ENCODE measurements at places on chromosomes 5 and 9.
A peak's percentile ranks its signal among the peaks of the same experiment; 100 is the strongest.

DNA sequence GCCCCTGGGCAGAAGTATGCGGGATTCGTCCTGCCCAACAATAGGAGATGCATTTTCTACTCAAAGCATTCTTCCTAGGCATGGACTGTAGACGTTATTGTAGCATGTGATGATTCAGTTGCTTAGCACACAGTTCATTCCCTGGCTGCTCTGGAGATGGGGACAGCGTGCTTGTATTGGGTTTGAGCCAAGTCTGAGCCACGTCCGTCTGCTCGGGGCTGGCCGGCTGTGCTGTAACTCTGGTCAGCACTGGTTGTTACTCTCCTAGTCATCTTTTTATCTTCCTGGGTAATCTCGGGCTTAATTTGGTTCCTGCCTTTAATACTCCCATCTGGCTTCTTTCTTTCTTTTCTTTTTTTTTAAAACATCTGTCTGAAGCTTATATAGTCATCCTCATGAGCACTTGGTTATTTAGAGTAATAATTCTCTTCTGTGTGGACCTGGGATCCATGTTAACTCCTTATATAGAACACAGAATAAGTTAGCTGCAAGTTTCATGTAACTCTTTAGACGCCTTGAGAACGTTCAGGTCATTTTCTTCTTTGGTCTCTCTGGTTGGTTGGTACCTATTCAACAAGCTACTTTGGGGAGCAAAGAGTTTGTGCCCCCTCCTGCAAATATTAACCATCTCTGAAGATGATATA, 118.8 kb upstream of the RPS23 start:
- DNase-seq = peak; percentile 66

DNA sequence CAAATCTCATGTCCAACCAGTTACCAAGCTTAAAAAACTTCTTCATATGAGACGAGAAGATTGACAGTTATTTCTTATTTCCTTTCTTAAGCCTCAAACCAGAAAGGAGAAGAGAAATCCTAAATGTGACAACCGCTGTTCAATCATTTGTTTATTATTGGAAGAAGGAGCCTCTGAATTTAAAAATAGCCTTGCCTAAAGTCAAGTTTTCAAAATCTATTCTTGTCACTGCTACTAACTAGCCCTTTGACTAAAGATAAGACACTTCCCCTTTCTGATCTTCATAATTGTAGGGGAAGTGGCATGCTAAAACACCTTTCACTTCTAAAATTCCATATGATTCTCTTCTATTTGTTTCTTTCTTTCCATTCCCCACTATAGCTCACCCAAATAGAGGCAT, 106.2 kb upstream of the EMB start:
- no peak for DNase-seq

GRCh38 chr9:32644698-32645097, 9.2 kb upstream of the TAF1L start:
- no peak for DNase-seq

DNA sequence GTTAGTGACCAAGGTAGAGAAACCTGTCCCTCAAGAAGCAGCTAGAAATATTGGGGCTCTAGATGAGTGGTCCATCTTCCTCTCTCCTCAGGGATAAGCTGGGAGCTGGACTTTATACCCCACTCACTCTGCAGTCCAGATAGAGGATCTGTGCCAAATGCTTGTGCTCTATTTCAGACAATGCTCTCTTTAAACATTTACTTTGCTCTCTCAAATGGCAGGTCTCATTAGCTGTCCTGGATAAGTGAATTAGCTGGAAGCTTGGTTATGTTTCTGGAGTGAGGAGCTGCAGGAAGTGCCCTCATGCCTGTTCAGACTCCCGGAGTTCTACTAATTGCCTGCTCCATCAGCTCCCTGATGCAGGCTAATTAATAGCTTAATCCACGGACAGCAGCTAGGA, 151.1 kb upstream of the CCDC152 start:
- DNase-seq = no peak

DNA sequence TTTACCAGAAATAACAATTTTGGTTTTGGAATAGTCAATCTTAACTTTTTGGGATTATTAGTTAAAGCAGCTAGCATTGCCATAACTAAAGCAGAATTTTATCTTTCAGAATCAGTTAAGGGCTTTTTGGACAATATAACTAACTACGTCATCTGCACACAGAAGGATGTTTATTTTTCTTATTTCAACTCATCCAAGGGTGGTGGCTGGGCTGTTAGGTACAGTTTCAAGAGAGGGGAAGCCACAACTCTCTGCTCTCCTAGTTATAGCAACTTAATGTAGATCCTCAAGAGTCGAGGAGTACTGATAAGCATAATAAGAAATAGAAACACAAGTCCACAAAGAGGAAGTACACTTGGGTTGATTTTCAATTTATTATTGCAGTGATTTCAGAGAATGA, 65.6 kb downstream of the ANKRD55 start:
- DNase-seq = no peak

DNA sequence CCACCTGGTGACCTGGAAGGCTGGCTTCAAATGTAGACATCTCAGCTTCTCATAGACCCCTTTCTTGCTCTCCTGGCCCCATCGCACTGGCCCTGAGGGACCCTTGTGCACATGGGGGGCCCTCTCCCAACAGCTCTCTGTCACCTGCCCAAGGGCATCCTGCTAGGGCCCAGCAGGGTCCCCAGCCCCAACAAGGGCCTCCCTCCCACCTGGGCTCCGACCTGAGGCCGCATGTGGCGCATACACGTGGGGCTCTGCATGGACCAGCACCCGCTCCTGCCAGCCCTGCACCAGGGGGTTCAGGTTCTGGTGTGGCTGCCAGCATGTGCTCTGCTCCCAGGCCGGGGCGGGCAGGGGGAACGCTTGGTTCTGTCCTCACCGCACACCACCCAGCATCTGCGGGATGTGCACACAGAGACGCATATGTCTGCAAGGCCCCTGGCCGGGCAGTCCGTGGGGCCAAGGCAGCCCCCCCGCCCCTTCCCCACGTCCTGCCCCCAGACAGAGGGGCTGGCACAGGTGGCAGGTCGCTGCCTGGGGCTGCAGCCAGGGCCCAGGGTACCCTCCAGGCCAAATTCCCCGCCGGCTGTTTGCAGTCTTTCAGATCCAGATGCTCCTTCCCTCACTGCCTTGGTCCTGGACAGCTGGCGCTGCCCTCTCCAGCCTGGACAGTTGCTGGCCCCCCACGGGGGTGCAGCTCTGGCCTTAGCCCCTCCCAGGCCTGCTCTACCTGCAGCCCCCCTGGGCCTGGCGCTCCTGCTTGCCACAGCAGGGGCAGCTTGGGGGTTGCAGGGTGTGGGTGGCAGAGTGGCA, 17.9 kb upstream of the NRARP start:
- DNase-seq = no peak

DNA sequence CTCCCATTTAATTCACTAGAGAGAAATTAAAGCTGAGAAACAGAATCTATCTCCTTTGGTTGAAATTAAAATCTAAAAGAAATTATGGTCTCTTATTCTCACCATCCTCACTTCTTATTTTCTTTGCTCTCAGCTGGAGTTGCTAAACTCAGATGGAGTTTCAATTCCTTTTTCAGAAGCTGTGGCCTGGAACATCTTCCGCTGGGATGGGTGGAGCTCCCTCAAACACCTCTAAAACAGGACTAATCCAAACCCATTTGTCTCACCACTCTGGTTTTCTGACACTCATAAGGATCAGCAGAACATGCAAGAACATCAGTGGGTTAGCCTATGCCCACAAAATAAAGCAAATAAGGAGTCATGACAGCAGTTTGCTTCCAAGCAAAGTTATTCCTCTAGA, 39.6 kb upstream of the CEP78 start:
- no peak for DNase-seq

DNA sequence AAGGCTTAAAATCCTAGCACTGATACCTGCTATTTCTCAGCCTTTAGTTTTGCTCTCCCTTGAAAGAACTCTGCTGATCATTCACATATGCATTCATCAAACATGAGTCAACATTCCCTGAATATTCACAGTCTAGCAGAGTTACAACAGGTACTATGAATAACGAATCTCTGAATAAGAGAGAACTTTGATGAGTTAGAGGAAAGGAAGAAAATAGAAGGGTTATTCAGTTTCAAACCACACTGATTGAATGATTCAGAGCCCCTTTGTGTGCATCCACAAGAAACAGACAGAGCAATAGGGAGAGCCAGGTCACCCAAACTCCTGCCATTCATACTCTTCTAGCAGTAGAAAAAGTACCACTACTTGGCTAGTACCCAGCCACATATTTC, 36.0 kb downstream of the FOXD1 start:
- no peak for DNase-seq

DNA sequence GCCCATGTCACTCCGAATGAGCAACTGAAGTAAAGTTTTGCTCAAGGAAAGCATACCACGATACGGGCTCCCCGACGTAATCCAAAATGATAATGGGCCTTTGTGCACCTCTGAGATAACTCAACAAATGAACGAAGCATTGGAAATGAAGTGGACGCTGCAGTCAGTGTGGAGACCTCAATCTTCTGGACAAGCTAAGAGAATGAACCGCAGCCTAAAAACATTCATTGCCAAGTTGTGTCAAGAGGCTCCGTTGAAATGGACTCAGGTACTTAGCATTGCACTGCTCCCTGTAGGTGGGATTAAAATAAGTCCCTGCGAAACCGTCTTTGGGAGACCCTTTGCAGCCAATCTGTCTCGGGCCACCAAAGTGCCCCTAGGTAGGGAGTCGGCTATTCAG, 3.9 kb upstream of the LCN9 start:
- no peak for DNase-seq

DNA sequence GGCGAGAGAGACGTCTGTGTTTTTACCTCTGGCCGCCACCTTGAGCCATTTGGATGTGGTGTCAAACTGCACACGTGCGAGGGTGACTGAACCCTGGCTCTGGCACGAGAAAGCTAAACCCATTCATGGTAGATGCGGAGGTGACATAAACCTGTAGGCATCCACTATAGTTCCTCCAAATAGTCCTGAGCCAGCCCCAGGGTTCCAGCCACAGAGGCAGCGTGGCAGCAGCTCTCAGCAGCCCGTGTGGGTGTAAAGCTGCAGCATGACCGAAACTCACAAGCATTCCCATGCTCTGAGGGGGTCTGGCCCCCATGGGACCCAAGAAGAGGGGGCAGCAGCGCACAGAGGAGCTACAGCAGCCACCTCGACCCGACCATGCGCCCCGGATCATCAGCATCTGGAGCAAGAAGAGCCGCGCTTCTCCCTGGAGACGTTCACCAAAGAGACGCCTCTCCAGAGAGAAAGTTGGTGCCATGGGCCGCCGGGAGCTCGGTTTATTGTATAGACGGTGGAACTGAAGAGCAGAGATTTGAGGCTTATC, 303.8 kb upstream of the IRX4 start:
- no peak for DNase-seq

DNA sequence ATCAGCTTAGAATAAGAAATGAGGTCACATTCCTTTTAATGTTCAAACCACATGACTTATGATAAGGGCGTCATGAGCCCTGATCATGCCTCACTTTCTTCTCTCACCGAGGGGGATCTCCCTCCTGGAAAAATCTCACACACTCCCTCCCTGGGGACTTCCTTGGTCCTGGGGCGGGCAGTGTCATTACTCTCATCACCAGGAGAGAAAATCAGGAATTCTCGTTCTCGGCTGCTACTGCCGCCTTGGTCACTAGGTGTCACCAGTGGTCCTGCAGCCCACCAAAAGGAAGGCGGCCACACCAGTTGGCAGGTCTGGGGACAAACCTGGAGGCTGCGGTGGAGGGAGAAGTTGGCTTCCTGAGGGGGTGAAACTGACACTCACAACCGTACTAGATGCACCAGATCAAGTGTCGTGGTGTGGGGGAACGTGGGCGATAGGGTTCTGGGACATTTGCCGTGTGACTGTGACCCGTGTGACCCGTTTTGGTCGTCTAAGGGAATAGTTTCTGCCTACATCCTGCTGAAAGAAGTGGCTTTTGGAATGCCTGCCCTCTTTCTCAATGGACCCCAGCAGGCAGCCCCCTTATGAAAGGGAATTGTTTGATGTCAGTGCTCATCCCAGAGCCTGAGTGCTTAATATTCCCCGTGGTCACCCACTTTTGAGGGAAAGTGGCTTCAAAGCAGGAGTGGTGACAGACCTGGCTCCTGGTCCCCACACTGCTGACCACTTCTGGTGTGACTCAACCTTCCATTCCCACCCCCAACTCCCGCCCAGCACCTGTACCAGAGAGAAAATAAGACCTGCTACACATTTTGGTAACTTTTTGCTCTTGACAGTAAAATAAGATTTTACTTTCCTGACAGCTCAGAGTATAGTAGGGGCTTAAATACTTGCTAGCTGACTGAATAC, 63.2 kb downstream of the ACER2 start:
- peak; percentile 42 for DNase-seq

GRCh38 chr9:87812375-87813118, 70.1 kb upstream of the SPATA31E1 start:
- peak; percentile 7 for DNase-seq

DNA sequence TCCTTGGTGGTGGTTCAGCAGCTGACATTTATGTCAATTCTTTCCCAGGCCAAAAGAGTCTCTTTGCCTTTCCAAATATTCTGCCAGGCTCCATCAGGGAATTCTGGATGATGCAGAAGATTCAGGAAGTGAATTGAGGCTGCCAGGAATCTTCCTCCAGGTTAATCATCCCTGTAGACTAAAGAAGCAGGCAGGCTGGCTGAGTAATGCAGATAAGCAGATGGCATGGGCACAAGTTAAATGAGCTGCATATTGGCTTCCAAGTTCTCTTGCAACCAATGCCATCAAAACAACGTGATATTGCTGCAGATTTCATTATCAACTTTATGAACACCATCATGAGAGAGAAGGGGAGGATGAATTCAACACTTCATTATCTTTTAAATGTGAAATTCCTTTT, 324.5 kb downstream of the KCNN2 start:
- no peak for DNase-seq

DNA sequence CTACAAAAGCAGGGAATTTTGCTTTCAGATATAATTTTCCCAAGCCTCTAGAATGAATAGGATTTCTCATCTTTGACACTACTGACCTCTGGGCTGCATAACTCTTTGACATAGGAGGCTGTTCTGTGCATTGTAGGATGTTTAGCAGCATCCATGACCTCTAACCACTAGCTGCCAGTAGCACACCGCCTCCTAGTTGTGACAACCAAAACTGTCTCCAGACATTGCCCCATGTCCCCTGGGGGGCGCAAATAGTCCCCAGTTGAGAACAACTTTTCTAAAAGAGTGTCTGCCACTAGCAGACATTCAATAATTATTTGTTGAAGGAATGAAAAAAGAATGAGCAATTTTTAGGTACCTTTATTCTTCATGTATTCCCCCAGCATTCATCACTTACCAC, 51.8 kb downstream of the POU4F3 start:
- no peak for DNase-seq

DNA sequence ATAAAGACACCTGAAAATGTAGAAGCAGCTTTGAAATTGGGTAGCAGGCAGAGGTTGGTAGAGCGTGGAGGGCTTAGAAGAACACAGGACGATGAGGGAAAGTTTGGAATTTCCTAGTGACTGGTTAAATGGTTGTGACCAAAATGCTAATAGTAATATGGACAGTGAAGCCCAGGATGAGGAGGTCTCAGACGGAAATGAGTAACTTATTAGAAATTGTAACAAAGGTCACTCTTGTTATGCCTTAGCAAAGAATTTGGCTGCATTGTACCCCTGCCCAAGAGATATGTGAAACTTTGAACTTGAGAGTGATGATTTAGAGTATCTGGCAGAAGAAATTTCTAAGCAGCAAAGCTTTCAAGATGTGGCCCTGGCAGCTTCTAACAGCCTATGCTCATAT, 382.5 kb downstream of the KCNN2 start:
- DNase-seq = no peak
